Tibial nerve (tissue), 4 donors: ENCODE measurements at places on chromosomes 12 and 14. TPM values are rescaled to one million over a fixed set of nuclear protein-coding genes. Genes with fewer than 3 reads are reported as not detected.

- DNase-seq, result peak; percentile 22
These were observed 1.3 kb downstream of the ARID4A start for GRCh38 chr14:58299401-58300330.

Gene TEX52
- not detected for total RNA-seq

Gene FAM216A
- 6.3 TPM for total RNA-seq

Gene GALC
- total RNA-seq, result 41.2 TPM

DNA sequence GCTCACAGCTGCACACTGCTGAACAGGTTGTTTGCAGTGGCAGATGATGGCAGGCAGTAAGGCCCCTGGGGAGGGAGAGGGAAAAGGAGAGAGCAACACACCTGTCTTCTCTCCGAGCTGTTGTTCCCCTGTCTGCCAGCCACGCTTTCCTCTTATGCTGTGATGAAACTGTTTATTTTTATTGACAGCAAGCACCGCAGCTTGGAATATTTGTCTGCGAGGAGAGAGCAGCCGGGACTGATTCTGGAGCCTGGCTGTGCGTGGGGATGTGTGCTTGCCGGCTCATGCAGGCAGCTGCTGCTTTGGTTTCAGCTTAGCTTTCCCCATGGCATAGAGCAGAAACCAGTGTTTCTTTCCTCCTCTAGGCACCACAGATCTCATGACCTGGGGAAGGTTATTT lies 58.7 kb upstream of the KCNA5 start:
- DNase-seq, result no peak

Gene FOXA1
- not detected for total RNA-seq

Gene KLRF1
- not detected for total RNA-seq

Gene SYNE3
- 78.0 TPM for total RNA-seq

Gene TWF1
- total RNA-seq, result 75.9 TPM

- DNase-seq, result no peak
These were observed 74.5 kb downstream of the KCNK10 start for GRCh38 chr14:88248606-88249005.

Gene LRRC43
- total RNA-seq, result not detected
